ENCODE measurements at places on chromosomes 7 and 10. TPM values are rescaled to one million over a fixed set of nuclear protein-coding genes. Genes with fewer than 3 reads are reported as not detected.

GRCh38 chr7:94374231-94374630 is 20.5 kb upstream of the COL1A2 start:
- DNase-seq = peak; percentile 36

- DNase-seq = no peak
These were observed 113.4 kb downstream of the VPS41 start for GRCh38 chr7:38795593-38795992.

- DNase-seq = peak; percentile 67
These were observed 884 bp downstream of the ICA1 start for GRCh38 chr7:8260871-8261694.

DNA sequence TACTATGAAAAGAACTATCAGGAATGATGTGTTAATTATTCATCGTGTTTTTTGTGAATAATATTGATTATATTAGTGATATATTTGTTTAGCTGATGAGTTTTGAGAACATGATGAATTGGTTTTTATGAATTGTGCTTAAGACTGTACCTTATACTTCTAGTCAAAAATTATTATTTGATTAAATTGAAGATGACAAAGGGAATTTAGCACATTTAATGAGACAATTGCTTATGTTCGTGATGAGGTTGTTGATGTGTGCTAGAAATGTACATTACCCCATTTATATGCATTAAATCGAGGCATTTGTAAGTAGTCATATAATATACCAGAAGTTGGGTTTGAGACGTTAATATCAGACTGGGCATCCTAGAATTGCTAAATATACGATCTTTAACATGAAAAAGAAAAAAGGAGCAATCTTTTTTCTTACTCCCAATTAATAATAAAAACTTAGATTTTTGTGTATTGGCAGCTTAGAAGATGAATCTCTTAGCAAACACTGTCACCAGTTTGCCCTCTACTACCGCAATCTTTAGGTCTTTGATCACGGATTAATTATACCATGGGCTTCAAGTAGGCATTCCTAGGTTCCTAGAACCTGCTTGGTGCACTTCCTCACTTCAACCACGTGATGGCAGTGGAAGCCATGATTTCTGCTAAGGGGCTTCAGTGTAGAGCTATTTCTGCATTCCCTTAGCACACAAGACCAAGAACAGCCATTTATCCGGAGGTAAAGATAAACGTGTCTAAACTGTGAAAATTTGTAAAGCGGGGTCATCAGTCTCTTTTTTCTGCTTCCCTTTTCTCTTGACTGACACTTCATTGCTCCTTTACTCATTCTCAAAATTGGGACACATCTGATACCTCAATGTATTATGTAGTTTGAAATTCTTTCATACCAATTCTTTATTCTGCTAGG is 1.6 kb downstream of the KLHDC10 start:
- peak; percentile 51 for DNase-seq

- no peak for DNase-seq
These were observed 27.1 kb upstream of the TAS2R16 start for GRCh38 chr7:123022576-123022975.

GRCh38 chr7:95608359-95609173 is 12.2 kb upstream of the PDK4 start:
- DNase-seq = peak; percentile 98

- no peak for DNase-seq
These were observed 18.7 kb downstream of the HERPUD2 start for GRCh38 chr7:35676211-35676610.

- DNase-seq = no peak
These were observed 776.1 kb downstream of the MAGI2 start for GRCh38 chr7:78677391-78677790.

The PIK3CG gene
- 10.4 TPM for total RNA-seq

The MKI67 gene
- 15.2 TPM for total RNA-seq
